ENCODE measurements at places on chromosomes 12 and 14.

DNA sequence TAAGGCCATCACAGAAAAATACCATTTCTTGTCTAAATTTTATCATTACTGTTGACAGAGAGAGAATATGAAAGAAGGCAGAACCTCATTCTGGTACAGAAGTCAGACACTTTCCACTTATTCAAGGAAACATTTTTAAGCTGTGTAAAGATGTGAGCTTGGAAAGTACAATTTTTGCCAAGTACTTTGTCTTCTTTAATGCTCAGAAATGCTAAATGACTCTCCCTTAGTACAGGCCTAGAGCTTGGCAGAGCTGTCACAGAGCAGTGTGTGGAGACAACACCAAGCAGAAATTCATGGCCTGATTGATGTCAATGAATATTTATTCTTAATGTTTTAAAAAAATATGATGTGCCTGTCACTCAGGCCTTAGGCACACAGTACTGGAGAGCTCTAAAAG is 20.7 kb downstream of the NT5DC3 start:
- DNase-seq, result no peak

GRCh38 chr12:98062464-98063245 is 452.7 kb upstream of the TMPO start:
- no peak for DNase-seq

DNA sequence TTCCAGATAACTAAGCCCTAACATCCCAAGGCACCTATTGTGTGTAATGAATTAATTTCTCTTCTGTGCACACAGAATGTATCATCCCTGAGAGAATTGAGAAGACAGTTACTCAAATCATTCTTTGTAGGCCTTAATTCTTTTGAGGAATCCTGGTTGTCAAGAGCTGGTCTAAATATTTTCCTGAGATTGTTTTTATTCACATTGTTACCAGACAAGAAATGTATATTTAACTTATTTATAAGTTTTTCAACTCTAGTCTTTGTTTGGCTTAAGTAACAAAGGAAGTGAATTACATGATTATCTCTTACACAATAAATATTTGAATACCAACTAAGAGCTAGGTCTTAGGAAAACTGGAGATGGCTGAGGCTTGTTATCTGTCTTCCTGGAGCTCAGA is 169.4 kb downstream of the DACT1 start:
- no peak for DNase-seq

DNA sequence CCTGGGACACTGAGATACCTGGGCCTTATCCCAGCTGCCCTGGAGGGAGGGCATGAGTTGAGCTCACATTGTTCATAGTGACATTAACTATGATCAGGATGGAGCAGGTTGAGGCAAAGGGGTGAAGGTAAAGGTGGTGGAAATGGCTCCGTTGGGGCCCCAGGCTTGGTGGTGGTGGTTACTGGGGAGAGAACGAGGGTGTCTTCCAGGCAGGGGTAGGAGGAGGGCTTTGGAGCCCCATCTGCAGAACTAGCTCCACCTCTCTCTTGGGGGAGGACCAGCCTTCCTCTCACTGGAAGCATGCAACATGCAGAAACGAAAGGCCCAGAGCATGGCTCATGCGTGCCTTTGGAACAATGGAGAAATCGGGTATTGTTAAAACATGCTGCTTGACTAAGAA is 217.0 kb downstream of the SLC41A2 start:
- DNase-seq, result no peak

DNA sequence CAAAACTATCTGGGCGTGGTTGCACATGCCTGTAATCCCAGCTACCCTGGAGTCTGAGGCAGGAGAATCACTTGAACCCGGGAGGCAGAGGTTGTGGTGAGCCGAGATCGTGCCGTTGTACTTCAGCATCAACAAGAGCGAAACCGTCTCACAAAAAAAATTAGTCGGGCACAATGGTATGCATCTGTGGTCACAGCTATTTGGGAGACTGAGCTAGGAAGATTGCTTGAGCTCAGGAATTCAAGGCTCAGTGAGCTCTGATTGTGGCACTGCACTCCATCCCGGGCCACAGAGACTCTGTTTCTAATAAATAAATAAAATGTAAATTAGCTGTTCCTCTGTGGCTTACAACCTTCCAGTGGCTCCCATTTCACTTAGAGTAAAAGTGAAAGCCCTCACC is 28.0 kb downstream of the RCOR1 start:
- DNase-seq, result no peak

- DNase-seq, result peak; percentile 49
These were observed 136.2 kb downstream of the SLCO1B3 start for GRCh38 chr12:20946732-20947131.

DNA sequence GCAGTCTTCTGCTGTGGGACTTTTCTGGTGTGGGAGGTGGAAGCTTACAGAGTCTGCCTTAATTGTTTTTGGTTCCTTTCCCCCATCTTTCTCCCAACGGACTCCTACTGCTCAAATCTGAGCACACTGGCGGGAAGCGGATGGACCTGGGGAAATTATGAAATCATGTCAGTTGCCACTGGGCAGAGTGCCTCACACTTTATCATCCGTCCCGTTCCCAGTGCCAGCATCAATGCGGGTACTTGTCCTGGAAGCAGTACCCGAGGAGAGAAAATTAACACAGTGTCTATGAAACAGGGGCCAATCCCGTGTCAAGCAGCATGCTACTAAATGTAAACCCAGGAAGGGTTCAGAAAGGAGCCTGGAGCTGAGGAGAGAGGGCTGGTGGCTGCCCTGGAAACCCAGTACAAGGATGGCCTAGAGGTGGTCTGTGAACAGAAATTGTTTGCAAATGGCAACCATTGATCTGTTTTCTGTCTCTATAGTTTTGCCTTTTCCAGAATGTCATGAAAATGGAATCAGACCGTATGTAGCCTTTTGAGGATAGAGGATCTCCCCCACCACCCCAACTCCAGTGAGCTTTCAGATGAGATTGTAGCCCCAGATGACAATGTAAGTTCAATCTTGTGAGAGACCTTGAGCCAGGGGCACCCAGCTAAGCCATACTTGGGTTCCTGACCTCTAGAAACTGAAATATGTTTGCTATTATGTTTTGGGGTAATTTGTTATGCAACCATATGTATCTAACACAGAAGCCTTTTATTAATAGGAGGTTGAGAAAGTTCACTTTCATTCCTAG is 908 bp upstream of the CDKL1 start:
- no peak for DNase-seq

DNA sequence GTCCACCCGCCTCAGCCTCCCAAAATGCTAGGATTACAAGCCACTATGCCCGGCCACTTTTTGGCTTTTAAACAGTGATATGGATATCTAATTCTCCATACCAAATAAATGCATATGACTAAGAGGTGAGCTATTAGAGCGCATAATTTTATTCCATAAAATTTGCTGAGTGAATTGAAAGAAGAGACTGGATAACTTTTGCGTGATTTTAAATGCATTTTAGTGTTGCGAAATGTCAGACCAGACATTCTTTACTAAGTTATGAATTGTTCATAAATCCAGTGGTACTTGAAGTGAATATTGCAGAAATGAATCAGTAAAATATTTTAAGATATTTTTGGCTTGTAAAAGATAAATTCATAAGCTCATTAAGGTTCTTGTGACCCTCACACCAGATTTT is 50.9 kb upstream of the DIP2B start:
- no peak for DNase-seq

- DNase-seq, result no peak
These were observed 60.2 kb upstream of the RTRAF start for GRCh38 chr14:51929166-51929565.

GRCh38 chr12:111448846-111449790 is 43.4 kb downstream of the SH2B3 start:
- DNase-seq, result no peak

DNA sequence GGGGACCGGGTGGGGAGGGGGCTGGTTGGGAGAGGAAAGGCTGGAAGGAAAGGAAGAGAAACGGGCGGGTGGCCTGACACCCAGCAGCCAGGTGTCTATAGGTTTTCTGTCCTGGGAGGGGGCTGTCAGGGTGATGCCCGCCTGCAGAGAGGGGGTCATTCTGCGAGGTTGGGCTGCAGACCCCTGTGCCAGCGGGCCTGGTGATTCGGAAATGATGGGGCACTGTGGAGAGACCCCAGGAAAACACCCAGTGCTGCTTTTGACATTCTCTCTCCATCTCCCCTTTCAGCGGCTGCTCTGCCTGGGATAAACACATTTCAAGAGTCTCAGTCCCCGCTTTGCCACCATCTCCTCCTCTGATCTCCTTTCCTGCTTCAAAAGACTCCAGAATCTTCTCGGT is 168.5 kb upstream of the RTL1 start:
- DNase-seq, result no peak

DNA sequence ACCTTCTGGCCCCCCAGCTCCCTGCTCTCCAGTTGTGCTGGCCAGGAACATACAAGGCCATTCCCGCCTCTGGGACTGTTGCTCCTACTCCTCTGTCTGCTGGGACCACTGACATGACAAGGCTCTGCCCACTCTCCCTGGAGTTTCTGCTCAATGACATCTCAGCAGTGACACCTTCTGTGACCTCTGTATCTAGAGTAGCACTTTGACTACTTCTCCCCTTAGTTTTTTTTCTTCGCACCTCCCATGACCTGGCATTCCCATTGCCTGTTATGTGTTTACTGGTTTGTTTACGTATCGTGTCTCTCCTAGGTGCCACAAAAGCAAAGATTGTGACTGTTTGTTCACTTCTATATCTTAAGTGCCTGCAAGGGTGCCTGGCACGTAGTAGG is 40.1 kb upstream of the TMEM263 start:
- DNase-seq, result no peak

- DNase-seq, result no peak
These were observed 120.3 kb upstream of the PLEKHG7 start for GRCh38 chr12:92582475-92582874.

GRCh38 chr14:54475911-54476310 is 12.9 kb downstream of the GMFB start:
- no peak for DNase-seq
